ENCODE measurements at places on chromosomes 6 and 20. TPM values are rescaled to one million over a fixed set of nuclear protein-coding genes. Genes with fewer than 3 reads are reported as not detected.

The BCAS1 gene
- 3.0 TPM for total RNA-seq

The BHLHE23 gene
- not detected for total RNA-seq

The PKIB gene
- total RNA-seq = 1.7 TPM

The BEND6 gene
- total RNA-seq = 27.1 TPM

The TSPO2 gene
- total RNA-seq = not detected

The OPN5 gene
- total RNA-seq = not detected

The EXOC2 gene
- 63.8 TPM for total RNA-seq

The MEP1A gene
- total RNA-seq = not detected

The KIF6 gene
- 3.3 TPM for total RNA-seq

The MYLK4 gene
- 0.47 TPM for total RNA-seq

The BLTP3A gene
- 6.1 TPM for total RNA-seq

DNA sequence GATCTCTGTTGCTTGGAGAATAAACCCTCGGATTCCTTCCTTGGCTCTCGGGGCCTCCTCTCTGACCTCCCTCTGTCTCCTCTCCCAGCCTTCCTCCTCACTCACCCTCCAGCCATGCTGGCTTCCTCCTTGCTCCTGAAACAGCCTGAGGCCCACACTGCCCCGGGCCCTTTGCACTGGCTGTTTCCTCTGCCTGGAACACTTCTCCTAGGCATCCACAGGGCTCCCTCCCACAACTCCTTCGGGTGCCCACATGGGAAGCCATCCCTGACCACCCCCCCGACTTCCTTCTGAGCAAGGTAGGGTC lies 87.7 kb downstream of the CEBPB start:
- no peak for DNase-seq

- DNase-seq = no peak
Measured at GRCh38 chr6:131629651-131630050, 1.6 kb upstream of the MED23 start.

GRCh38 chr6:133047065-133047665 lies 194.0 kb upstream of the EYA4 start:
- DNase-seq = no peak

DNA sequence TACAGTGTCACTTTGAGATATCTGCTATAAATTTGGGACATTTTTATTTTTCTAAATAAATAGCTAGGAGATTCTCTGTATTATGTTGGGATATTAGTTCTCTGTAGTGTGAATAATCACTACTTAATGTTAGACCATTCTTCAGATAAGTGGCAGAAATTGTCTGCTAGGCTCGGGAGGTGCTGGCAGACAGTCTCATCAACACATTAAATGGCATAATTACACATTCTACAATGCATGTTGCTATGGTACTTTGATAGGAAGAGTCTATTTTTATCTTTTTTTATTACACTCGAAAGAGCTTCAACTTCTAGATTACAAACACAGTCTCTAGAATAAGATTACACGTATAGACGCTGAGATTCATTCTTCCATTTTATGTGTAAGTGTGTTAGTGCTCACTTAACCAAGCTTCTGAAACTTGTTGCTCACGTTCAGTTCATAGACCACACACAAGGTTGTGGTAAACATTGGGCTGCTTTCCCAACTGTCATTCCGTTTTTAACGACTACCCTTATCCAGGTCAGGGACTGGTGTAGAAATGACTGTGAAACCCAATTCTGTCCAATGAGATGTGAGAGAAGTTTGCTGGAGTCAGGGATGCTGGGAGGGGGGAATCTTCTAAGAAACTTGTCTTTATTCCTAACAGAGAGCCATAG lies 78.6 kb downstream of the TPBG start:
- DNase-seq = no peak

GRCh38 chr20:23087587-23088251 lies 1.6 kb upstream of the CD93 start:
- DNase-seq = no peak

DNA sequence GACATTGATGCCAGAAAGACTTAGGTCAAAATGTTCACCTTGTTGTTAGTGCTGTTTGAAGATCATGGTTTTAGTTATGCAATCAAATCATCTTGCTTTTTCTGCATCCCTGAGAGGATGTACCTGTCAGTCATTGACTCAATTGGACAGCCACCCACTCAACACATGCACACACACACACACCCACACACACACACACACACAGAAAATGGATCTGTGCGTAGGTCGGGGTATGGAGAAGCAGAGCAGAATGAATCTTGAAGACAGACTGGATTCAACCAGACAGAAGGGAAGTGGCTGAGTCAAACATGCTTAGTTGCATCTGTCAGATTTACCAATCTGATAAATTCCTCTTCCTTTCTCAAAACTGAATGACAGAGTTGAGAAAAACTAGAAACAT lies 19.1 kb upstream of the ZSCAN23 start:
- no peak for DNase-seq

DNA sequence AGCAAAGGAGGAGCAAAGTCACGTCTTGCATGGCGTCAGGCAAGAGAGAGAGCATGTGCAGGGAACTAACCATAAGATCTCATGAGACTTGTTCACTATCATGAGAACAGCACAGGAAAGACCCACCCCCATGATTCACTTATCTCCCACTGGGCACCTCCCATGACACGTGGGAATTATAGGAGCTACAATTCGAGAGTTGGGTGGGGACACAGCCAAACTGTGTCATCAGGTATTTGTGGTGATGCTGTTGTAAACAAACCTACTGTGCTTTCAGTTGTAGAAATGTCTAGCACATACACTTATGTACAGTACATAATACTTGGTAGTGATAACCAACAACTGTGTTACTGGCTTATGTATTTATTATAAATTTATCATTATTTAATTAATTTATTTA lies 128.3 kb downstream of the UTRN start:
- DNase-seq = no peak

DNA sequence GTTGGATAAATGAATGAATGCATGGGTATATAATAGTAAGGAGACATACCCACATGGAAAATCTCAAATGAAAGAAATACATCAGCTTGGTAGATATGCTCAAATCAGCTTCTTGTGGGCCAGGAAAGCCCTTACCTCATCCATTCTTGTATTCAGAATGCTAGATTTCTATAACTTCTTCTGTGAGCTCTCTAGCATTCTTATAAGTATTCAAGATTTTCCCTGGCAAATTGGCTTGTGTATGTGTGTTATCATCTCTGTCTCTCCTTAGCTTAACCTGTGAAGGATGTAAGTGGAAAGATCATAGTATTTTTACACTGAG lies 100.8 kb downstream of the OR2B2 start:
- no peak for DNase-seq

GRCh38 chr6:119145111-119145510 lies 66.6 kb upstream of the FAM184A start:
- no peak for DNase-seq

DNA sequence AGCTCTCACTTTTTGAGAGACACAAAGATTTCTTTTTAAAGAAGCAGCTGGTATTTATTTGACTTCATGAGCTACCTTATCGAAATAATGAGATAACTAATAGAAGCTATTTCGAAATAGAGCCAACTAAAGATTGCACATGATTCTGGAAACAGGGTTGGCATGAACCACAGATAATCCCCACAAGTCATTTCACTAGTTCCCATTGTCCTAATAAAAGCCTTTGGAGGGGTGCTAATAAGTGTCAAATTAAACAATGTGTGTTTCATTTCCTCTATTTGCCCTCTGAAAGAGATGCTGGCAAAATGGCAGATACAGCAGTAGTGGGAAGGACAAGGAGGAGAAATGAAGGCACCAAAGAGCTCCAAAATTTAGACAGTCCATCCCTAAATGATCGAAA lies 78.6 kb upstream of the RIPOR2 start:
- DNase-seq = no peak

DNA sequence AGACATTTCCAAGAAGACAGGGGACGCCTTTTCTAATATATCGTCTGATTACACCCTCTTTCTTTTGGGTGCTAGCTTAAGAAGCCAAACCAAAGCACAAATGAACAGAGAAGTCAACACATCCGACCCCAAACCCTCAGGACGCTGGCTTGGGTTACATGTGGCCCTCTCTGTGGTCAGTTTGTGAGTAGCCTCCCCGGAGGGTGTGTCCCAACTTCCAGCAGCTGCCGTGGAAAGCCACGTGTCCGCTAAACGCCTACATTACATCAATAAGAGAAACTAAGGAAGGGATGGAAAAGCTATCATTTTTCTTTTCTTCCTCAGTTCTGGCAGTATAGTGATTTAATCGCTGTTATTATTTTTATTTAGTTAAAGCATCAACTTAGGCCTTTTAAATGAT lies 487 bp upstream of the BMP6 start:
- DNase-seq = no peak

- DNase-seq = no peak
Measured at GRCh38 chr6:106860940-106861339, 113.6 kb downstream of the CD24 start.

DNA sequence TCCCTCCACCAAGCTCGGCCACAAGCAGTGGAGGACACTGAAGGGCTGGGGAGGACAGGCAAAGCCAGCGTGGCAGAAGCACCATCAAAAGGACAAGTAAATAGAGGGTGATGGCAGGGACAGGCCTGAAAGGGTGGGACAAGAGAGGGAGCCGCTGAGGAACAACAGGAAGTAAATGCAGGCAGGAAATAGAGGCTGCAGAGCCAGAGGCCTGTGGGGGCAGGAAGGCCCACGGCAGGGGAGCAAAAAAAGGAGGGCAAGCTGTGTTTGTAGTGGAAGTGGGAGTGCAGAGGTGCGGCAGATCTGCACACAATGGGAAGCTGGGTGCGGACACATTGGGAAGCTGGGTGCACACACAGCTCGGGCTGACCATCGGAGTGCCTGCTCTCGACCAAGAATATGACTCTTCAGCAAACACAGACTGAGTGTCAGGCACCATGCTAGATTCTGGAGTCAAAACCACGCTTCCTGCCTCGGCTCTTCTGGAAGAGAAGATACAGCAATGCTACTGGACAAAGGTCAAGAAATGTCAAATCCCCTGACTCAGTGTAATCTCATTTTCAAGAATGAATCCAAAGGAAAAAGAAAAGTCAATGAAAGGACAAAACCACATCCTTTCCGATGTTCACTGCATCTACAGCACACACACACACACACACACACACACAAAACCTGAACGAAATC lies 40.4 kb upstream of the RAB22A start:
- no peak for DNase-seq

- DNase-seq = no peak
Measured at GRCh38 chr6:134589512-134589911, 271.6 kb upstream of the SGK1 start.

DNA sequence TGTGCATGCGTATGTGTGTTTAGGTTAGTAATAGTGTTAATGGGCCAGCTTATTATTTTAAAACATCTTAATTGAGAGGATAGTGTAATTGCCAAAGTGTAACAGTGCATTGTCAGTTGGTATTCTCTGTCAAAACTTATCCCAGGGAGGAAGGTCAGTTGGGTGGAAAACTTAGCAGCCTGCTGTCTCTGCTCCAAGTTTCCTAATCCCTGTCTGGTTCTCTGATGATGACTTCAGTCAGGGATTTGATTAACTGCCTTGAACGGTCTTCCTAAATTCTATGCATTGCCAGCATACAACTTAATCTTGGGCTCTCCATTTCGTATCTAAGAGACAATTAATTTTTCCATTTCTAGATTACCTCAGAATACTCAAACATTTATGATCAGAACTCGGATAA lies 51.1 kb downstream of the L3MBTL3 start:
- no peak for DNase-seq

DNA sequence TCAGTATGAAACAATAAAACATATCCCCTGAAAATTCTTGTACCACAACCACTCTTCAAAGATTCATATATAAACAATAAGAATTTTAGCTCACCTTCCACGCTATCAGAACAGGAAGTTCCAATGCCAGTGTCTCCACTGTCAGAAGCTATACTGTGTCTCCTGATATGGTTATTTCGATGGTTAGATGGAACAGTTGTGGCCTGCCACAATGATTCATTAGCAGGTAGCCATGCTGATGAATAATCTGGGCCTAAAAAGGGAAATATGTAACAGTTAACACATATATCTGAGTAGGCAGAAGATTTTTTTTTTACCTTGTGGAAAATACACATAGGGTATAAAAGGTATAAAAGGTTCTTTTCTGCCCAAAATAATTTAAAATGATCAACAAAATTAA lies 19.0 kb downstream of the CEP85L start:
- DNase-seq = no peak

- no peak for DNase-seq
Measured at GRCh38 chr6:50989123-50989522, 170.5 kb downstream of the TFAP2B start.

GRCh38 chr6:9496837-9497236 lies 918.0 kb downstream of the TFAP2A start:
- DNase-seq = no peak

DNA sequence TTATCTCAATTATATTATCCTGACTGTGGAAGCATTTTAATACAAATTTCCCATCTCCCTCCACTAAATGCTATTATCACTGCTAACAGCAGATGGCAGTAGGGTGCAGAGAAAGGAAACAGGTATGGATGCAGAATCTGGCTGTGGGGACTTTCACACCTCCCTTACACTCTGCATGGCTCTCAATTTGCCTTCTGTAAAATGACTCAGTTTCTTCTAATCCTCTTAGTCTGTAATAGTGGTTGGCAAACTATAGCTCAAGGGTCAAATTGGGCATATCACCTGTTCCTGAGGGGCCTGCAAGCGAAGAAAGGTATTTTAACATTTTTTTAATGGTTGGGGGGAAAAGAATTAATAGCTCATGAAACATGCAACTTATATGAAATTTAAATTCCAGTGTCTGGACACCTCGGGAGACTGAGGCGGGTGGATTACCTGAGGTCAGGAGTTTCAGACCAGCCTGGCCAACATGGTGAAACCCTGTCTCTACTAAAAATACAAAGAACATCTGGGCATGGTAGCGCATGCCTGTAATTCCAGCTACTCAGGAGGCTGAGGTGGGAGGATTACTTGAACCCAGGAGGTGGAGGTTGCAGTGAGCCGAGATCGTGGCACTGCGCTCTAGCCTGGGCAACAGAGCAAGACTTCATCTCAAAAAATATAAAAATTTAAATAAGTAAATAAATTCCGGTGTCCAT lies 83.5 kb downstream of the ZMYND8 start:
- no peak for DNase-seq

DNA sequence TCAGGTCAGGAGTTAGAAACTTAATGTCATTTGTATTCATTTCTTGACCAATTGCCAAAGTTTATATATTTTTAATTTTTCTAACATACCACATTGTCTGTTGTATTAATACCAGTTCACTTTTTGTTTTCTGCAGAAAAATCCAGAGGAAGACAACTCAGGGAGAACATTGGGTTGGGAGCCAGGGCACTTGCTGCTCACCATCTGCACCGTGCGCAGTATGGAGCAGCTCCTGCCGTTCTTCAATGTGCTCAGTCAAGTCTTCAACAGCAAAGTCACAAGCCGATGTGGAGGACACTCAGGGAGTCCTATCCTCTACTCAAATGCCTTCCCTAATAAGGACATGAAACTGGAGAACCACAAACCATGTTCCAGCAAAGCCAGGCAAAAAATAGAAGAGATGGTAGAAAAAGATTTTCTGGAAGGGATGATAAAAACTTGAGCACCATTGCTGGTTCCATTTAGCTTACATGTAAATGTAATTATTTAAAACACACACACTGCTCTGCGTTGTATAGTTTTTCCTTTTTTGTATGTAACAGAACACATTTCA lies 25.3 kb downstream of the PGM3 start:
- DNase-seq = no peak

GRCh38 chr6:73798592-73798991 lies 102.6 kb downstream of the CD109 start:
- no peak for DNase-seq

- DNase-seq = no peak
Measured at GRCh38 chr6:31169123-31169857, 1.2 kb downstream of the POU5F1 start.
